NCI-H2227 treated with DMSO at 0.1 percent for 48 hours (cell line): ENCODE measurements at places on chromosomes 7 and 10.

DNA sequence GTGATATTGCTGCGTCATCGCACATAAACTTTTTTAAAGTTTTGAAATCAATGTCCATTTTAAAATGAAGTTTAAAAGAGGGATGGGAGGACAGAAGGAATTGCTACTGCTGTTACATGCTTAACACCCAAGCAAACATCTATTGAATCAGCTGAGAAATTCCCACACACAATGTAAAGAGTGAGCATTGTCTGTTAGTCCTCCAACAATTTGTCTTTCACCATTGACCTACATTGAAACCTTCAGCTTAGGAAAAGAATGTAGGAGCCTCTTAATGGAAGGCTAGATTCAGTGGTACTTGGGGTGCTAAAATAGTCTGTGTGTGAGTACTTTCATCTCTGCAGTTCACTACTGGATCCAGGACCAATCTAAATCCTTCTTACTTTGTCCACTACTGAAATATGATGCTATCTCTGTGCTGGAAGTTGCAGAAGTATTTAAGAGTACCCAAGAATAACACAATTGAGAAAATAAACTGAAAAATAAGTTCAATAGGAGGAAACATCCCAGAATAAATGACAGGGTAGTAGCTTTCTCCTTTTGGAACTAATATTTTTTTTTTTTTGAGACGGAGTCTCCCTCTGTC lies 23.8 kb upstream of the FBXW4 start:
- DNase-seq, result no peak

- no peak for DNase-seq
Measured at GRCh38 chr7:35492451-35493175, 202.3 kb downstream of the HERPUD2 start.

DNA sequence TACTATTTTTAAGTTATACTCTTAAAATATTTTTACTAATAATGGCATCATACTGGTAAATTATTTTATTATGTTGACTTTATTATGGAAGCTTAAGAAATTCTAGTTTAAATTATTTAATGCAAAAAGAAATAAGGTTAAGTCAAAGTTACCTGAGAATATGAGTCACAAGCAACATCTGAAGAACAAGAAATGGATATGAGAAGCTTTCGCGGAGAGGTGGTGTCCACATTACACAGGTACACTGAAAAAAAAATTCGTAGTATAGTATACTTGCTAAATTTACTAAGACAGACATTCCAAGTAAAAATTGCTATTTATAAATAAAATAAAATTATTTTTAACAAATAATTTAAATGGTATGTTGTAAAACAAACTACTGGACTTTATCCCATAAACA lies 143.8 kb downstream of the AVL9 start:
- no peak for DNase-seq

- no peak for DNase-seq
Measured at GRCh38 chr10:77428691-77429395, 208.8 kb downstream of the KCNMA1 start.

DNA sequence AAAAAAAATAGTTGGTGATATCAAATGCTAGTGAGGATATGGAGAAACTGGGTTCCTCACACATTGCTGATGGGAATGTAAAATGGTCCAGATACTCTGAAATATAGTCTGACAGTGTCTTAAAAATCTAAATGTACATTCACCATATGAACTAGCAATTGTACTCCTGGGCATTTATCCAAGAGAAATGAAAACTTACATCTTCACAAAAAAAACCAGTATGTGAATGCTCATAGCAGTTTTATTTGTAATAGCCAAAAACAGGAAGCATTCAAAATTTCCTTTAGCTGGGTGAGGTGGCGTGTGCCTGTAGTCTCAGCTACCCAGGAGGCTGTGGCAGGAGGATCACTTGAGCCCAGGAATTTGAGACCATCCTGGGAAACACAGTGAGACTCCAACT lies 2.1 kb upstream of the SSC4D start:
- no peak for DNase-seq

- DNase-seq, result no peak
Measured at GRCh38 chr7:111029141-111029572, 61.8 kb upstream of the LRRN3 start.

DNA sequence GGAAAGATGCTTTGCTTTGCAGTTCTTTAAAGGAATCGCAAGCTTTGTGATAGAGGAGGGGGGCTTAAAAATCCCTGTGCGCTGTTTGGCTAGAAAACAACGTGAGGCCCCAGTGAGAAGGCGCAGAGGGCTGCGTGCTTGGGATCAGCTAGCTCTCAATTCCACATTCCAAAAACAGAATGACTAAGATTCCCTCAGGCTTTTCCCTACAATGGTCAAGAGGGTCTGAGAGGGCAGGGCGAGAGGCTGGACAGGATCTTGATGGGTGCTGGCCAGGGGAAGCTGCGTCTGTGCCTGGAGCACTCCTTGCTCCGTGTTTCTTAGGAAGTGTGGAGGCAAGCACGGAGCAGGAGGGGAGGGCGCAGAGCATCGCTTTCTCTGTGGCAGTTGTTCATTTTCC lies 72.1 kb upstream of the INHBA start:
- DNase-seq, result no peak

DNA sequence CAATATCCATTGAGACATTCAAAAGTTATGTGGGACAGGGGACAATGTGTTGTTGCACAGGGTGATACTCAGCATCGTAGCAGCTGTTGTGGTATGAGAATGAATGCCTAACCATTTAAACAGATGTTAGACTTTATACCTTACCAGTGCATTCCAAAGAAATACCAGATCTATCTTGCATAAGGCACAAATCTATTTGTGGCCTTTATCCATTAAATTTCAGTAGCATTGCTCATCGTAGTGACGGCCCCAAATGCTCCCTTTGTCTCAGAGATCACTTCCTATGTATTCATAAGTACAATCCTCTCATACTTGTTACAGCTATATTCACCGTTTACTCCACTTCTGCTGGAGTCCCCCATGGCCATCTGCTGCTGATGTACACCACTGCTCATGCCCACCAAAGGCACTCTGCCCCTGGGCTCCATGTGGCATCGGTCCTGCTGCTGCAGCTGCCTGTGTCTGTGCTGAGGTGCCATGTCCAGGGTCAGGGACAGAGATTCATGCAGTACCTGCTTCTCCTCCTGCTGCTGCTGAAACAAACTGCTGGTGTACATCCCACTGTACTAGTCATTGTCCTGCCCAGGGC lies 96.3 kb downstream of the CPED1 start:
- no peak for DNase-seq

DNA sequence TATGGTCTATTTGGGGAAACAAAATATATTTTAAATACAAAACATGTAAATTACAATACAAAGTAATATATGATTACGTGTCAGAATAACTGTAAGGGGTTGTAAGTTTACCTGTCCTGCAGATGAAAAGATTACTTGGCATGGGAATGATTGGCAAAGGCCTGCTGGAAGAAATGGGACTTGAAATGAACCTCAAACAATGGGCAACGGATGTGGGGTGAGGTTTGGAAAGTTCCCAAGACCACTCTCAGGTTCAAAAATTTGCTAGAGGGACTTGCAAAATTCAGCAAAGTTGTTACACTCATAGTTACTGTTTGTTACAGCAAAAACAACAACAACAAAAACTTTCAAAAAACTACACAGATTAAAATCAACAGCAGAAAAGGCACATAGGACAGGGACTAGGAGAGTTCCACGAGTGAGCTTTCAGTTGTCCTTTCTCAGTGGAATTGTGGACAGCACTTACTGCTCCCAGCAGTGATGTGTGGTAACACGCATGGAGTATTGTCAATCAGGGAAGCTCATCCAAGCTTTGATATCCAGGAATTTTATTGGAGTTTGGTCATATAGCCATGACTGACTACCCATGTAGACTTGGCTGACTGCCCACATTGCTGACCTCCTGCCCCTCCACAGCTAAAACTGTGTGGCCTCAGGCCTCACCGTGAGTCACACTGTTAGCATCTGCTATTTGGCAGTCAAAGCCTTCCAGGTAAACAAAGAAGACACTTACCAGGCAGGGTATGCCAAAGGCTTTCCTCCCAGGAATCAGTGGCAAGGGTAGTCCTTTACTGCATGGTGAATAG lies 43.8 kb downstream of the EXOC6 start:
- DNase-seq, result no peak

GRCh38 chr7:76008156-76008687 lies 13.8 kb upstream of the TMEM120A start:
- no peak for DNase-seq

- DNase-seq, result no peak
Measured at GRCh38 chr10:77496941-77497420, 140.6 kb downstream of the KCNMA1 start.

DNA sequence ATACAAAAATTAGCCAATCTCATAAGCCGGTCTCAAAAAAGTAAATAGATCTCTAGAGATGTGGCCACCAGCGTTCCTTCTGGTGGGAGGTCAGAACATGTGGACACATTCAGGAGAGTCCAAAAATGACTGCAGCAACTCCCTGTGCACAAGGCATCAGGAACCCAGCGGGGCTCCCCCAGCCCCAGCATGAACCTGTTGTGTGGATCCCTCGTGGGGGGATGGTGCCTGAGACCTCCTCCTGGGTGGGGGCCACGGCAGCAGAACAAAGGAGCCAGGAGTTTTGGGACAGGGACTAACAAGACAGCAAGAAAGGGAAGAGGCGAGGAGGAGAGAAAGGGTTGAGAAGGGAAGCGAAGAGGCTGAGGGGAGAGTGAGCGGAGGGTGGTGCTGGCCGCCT lies 121.8 kb downstream of the WDR37 start:
- DNase-seq, result no peak

DNA sequence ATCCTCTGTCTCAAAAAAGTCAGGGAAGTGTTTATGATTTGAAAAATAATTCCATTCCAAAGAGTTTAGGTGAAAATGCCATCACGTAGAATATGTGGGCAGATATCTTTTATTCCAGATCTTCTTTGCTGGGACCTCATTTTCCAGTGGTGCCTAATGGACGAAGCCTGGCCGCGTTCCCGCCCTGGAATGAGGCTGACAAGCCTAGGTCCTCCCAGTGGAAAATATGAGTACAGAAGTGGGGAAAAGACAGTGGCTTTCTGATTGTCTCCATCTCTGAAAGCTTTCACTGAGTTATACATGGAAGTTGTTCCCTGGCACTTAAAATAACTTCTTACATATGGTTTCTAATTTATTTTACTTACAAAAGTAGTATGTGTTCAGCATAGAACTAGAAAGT lies 139.4 kb downstream of the TACC2 start:
- DNase-seq, result no peak

- no peak for DNase-seq
Measured at GRCh38 chr10:114291516-114291915, 52.5 kb downstream of the VWA2 start.

DNA sequence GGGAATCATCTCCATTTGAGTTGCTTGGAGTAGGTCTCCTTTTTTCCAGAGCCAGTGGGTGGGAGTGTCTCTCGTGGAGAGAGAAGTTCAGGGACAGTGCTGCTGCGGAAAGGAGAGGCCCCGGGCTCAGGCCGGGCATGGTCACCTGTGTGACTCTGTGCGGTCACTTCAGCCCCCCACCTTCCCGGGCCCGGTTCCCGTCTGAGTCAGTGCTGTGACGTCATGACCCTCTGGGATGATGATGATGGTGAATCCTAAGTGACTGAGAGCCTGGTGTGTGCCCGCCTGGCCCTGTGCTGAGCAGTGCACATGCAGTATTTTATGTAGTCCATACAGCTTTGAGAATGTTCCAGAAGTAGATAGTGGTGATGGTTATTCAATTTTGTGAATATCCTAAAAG lies 32.6 kb upstream of the AP5Z1 start:
- DNase-seq, result no peak

- DNase-seq, result no peak
Measured at GRCh38 chr7:33157311-33157710, 27.9 kb downstream of the BBS9 start.

- DNase-seq, result no peak
Measured at GRCh38 chr10:47415520-47416304, 31.6 kb upstream of the ZNF488 start.

GRCh38 chr10:109934958-109935793 lies 11.9 kb upstream of the XPNPEP1 start:
- no peak for DNase-seq

DNA sequence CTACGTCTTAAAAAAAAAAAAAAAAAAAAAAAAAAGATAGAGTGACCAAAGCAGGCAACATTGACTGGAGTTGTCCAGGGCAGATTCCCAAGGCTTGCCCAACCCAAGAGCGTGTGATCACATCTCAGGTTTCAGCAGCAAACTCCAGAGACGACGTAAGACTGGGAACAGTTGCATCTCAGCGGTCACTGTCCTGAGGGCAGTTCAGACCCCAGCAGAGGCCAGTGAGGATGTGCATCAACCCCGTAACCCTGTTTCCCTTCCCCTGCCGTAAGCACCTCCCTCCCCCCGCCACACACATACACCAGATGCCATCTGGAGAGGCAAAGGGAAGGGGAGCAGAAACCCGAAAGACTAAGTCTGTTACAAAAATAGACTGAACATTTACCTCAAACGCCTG lies 19.3 kb upstream of the TOMM7 start:
- no peak for DNase-seq

DNA sequence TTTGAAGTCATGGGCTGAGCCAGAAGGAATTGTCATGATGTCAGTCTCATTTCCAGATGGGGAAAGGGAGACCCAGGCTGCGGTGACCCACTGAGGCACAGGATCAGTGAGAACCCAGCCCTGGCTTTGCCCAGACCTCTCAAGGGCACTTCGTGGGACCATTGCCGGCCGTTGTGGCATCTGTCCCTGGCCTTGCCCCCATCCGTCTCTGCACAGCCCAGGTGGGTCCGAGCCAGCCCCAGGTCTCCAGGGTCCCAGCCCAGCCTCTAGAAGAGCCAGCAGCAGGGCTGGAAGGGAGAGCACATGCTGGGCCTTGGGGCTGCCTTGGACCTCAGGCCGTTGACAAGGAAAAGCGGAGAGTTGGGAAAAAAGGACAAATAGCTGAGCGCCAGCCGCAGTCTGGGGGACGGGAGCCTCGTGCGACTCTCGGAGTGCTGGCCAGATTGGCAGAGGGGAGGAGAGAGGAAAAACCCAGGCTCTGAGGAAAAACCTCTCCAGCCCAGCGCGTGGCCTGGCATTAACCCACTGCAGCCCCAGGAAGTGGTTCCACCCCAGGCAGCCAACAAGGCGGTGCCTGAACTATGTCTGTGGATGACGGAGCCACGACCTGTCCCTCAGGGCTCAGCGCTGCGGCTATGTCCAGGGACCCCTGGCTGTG lies 30.2 kb downstream of the GRIFIN start:
- DNase-seq, result no peak

- no peak for DNase-seq
Measured at GRCh38 chr7:135905858-135906257, 71.3 kb downstream of the MTPN start.

DNA sequence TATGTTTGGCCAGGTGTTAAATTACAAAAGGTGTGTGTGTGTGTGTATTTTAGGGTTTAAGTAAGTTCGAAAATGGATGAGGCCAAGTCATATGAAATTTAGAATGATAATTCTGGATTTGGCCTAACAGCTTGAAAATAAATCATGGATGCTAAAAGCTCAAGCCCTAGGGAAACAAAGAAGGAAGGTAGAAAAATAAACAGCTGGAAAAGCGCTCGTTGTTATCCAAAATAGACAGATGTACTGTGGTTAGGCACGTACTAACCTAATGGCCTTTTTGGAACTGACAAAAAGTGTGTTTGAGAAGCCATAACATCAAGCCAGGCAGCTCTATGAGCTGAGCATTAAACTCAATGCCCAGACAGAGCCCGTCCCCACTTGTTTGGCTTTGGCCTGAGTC lies 17.5 kb upstream of the PALS2 start:
- no peak for DNase-seq

GRCh38 chr10:17712717-17713471 lies 39.1 kb upstream of the TMEM236 start:
- no peak for DNase-seq
